Esophagus muscularis mucosa (tissue), 4 donors: ENCODE measurements at places on chromosomes 5 and 9. TPM values are rescaled to one million over a fixed set of nuclear protein-coding genes. Genes with fewer than 3 reads are reported as not detected.
A peak's percentile ranks its signal among the peaks of the same experiment; 100 is the strongest.

Gene IFNA10
- total RNA-seq: not detected

Gene IFNA2
- total RNA-seq: not detected

Gene SEC61B
- total RNA-seq: 66.3 TPM

Gene ADCY2
- 6.2 TPM for total RNA-seq

DNA sequence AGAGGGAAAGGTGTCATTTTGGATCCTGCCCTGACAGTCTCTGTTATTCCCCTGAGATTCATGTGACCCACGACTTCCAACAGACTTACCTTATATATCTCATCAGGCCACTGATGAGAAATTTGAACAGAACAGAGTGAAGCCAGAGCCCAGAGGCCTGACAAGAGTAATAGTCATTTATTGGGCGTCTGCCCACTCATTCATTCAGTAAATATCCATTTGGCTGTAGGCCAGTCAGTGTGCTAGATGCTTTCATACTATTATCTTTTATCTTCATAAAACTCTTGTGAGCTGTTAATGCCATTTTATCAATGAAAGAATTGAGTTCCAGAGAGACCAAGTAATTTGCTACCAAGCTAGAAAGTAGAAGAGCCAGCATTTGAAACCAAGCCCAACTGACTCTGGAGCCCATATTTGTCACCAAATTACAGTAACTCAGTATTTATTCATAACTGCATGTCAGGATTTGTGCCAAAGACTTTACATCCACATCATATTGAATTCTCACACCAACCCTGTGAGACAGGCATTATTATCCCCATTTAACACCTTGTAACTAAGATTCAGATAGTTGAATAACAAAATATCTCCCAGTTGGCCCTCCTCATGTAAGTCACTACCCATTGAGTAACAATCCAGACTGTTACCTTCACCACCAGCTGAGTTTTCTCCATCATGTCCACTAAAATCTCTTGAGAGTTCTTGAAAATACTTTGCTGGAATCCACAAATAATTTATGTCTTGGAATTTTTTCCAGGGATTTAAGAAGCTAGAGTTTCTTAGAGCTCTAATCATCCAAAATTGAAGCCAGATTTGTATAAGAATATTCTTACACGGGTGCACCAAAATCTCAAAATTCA lies 2.5 kb downstream of the PTPDC1 start:
- no peak for DNase-seq

GRCh38 chr9:138099803-138100598 lies 222.4 kb downstream of the CACNA1B start:
- peak; percentile 74 for DNase-seq

- DNase-seq: peak; percentile 75
Observed at GRCh38 chr5:171586436-171586835, 167.0 kb downstream of the FGF18 start.

Gene FGD3
- 5.0 TPM for total RNA-seq

Gene SPATA6L
- 0.99 TPM for total RNA-seq
